Ecto neural progenitor cell (in vitro differentiated cells): ENCODE measurements at places on chromosomes 13 and 19.

DNA sequence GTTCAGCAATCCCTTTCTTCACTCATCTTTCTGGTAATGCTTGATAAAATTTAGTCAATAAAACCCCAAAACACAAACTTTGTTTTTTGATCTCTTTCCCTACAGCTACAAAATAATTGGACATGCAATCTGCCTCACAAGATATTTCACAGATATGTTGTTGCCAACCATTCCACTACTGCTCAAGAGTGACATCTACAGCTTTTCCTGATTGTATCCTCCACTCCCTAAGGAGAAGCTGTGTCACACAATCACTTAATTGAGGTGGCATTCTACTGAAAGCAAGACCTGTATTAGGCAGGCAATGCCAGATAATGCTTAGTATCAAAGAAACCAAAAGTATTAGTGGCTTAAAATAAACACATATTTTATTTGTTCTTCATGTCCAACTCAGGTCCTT lies 1646.2 kb upstream of the SPRY2 start:
- no peak for DNase-seq

DNA sequence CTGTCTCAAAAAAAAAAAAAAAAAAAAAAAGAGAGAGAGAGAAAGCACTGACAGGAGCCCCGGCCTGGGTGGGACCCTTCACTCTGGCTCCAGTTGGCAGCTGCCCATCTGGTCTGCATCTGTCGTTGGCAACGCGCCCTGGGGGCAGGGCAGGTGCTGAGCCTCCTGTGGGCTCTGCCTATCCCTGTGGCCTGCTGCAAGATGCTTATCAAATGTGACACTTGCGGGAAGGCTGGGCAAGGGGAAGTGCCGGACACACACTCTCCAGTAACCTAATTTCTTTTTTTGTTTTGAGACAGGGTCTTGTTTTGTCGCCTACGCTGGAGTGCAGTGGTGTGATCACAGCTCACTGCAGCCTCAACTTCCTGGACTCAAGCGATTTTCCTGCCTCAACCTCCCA lies 10.7 kb upstream of the KPTN start:
- no peak for DNase-seq

DNA sequence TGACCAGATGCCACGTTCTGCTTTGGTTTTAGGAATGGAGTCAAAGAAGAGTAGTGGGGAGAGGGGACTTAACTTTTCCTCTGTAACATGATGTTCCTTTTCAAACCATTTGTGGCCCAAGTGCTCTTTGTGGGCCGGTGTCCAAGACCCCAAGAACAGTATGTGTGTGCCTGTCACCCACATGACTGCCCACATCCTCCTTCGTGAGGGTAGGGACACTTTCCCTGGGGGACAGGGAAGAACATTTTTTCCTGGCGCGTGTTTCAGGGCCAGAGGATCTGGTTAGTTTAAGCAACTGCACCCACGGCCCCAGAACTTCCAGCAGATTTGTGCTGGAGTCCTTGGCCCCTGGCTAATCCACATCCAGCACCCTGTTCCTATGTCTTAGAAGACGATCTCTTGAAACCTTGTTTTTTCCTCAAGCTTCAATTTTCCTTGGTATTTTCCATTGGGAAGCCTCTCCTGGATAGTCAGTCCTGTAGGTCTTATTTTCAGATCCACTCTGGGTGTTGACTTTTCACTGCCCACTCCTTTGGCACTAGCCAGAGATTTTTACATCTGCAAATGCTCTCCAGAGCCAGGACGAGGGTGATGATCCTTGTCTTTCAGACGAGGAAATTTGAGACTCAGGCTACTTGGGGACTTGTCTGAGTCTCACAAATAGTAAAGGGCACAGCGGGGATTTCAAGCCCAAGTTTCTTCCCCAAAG lies 10.8 kb upstream of the CCDC97 start:
- no peak for DNase-seq

DNA sequence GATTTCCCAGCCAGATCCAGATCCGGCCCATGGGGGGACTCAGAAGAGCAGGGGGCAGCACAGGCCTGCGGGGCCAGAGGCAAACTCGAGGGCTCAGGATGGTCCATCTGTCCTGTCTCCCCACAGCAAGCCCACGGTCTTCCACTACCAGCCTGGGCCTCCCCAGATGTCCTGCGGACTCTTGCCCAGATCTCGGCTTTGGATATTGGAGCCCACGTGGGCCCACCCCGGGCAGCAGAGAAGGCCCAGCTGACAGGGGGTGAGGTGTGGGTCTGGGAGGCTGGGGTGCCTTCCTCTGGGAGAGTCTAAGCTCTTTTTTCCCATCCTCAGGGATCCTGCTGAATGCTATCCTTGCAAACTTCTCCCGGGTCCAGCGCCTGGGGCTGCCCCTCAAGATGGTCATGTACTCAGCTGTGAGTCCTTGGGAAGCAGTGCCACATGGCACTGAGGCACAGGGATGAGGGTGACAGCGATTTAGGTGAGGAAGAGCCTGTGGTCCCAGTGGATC lies 3.4 kb downstream of the ACP4 start:
- no peak for DNase-seq

- peak; percentile 36 for DNase-seq
Measured at GRCh38 chr19:50554212-50554611, 14.0 kb downstream of the LRRC4B start.

DNA sequence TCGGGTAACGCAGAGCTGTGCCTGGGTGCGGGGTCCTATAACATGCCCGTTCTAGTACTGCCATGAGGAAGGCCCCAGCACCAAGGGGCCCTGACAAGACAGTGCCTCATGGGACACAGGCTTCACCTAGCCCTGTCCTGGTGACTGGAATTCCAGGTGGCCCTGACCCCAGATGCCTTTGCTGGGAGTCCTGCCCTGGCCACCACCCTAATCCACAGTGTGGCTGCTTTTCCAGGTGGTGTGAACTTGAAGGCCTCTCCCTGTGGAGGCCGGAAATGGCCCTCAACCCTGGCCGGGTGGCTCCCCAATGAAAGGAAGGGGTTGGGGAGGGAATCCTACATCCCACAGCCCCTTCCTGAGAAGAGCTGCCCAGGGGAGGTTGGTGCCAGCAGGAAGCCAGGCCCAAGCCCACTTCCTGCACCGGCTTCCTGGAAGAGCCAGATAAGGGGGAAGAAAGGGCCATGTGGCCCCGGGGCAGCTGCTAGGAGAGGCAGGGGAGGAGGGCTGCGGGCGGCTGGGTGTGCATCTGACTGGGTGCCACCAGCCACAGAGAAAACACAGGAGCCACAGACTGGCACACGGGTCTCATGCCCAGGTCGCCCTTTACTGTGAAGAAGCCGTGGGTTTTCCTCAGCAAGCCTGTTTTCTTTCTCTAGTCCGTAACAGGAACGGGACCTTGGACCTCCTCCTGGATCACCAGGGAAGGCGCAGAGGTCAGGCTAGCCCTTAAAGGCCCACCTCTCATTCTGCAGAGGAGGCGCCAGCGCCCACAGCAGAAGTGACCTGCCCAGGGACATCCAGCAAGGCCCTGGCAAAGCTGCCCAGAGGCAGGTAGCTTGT lies 4.7 kb downstream of the LSM4 start:
- no peak for DNase-seq

GRCh38 chr13:98419786-98420553 lies 156.9 kb downstream of the STK24 start:
- no peak for DNase-seq

GRCh38 chr19:919199-920050 lies 2.3 kb downstream of the KISS1R start:
- no peak for DNase-seq

- DNase-seq = no peak
Measured at GRCh38 chr13:77519808-77520207, 15.7 kb upstream of the SCEL start.

GRCh38 chr13:80237646-80238045 lies 103.3 kb downstream of the SPRY2 start:
- no peak for DNase-seq

DNA sequence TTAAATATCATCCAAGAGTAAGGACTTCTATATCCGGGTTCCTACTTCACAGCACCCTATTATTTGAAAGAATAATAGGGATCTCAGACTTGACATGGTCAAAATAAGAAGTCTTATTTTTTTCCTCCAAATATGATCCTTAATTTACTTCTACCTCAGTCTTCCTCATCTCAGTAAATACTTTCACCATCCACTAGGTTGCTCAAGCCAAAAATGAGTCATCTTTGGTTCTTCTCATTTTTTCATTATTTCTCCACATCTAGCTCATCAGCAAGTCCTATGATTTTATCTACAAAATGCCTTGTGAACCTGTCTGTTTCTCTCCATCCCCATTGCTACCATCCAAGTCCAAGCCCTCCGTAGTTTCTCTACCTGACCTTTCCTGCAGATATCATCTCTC lies 121.9 kb upstream of the GJB6 start:
- DNase-seq = no peak

- no peak for DNase-seq
Measured at GRCh38 chr13:51519771-51520216, 64.5 kb upstream of the WDFY2 start.

GRCh38 chr13:88585861-88586260 lies 914.7 kb downstream of the SLITRK5 start:
- DNase-seq = no peak

GRCh38 chr19:39111593-39112199 lies 13.9 kb upstream of the PAK4 start:
- no peak for DNase-seq

DNA sequence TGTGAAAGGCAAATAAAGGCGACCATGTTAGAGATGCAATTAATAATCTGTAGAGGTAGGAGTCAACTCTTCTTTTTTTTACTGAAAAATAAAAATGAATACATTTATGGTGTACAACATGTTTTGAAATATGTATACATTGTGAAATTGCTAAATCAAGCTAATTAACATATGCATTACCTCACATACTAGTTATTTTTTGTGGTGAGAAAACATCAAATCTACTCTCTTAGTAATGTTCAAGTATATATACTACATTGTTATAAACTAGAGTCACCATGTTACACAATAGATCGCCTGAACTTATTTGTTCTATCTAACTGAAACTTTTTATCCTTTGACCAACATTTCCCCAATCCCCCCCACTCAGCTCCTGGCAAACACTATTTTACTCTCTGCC lies 143.2 kb downstream of the POU4F1 start:
- DNase-seq = no peak

DNA sequence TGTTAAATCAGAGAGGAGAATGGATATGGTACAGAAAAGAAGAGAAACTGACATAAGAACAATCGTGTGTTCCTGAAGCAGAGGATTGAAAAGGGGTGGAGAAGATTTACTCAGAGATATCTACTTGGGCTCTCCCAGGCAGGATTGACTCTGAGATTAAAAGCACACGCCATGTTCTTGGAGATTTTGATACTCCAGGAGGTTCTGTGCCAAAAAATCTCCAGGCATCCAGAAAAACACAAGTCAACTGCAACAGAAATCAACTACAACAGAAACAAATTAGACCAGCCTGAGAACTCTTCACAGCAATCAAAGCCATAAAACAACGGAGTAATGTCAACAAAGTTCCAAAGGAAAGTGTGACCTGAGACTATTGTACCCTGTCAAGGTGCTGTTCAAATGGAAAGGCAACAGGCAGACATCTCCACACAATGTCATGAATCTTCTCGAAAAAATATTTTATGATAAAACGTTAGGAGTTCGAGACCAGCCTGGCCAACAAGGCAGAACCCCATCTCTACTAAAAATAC lies 104.2 kb downstream of the UBL3 start:
- no peak for DNase-seq

DNA sequence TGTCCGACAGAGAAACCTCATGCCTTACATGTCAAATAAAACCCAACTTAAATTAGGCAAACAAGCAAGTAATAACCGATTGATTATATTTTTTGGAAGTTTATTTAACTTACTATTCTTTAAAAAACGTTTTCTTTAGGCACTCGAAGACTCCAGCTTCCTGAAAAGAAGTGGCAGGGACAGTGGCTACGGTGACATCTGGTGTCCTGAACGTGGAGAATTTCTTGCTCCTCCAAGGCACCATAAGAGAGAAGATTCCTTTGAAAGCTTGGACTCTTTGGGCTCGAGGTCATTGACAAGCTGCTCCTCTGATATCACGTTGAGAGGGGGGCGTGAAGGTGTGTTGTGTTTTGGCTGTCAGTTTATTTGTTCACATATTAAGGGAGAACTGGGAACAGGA lies 164.4 kb downstream of the LMO7 start:
- no peak for DNase-seq

DNA sequence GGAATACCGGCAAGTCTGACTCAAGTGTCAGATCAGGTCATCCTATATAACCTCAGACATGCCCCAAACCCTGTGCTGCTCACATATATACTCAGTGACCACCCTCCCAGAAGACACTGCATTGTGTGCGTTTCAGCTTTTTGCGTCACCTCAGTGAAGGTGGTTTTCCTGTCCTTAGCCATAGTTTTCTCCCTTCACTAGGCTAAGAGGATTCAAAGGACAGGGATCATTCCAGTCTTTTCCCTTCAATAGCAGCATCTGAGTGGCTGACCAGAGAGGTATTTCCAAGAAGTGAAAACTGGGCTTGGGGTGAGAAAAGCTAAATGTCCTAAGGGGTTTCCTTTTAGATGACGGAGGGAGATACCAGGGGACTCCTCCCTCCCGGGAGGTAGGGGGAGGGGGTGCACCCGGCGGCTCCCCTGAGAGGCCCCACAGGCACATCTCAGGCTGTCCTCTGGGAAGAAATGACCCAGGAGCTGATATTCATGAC lies 12.7 kb upstream of the OR10H1 start:
- no peak for DNase-seq

GRCh38 chr19:31541396-31541795 lies 192.2 kb upstream of the TSHZ3 start:
- DNase-seq = peak; percentile 5

DNA sequence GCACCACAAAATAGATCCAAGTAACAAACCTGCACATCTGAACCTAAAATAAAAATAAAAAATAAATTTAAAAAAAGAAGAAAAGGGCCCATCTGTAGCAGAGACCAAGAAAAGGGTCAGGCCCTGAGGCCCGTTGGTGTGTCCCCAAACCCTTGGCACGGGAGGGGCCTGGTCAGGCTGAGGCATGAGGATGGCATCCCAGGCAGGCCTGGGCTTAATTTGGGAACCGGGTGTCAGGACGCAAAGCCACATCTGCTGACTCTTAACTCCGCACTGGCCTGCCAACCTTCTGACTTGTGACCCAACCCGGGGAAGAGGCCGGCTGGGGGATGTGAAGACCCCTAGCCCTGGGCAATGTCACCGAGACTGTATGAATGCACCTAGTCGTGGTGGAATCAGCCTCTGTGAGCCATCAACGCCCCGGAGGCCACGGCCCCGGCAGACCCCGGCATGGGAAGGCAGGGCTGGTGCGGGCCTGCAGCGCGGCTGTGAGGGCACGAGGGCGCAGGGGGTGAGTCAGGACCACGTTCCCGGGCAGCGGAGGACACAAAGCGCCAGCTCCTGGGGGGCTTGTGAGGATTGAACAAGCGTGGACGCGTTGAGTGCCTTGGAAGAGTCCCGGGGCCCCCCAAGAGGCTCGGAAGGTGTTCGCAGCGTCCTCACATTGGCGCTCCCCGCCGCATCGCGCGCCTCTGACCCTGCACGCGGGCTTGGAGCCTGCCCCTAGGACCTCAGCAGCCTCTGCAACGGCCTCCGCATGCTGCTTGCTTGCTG lies 38.2 kb downstream of the ATP12A start:
- no peak for DNase-seq

DNA sequence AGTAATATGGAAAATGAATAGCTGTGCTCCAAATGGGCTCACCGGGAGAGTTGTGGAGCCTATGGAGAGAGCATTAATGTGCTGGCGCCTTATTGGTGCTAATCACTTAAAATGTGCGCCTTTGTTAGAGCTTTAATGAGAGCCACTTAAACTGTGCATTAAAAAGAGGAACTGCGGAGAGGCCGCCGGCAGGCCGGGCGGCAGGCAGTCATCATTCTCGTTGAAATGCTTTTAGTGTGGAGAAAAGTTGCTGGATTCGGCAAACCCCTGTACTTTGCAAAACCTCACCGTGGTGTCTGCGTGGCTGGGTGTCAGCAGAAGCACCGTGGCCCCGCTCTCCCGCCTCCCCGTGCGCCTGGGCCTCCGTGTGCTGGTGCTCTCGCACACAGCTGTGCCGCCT lies 105.5 kb downstream of the KDM4B start:
- no peak for DNase-seq
